ENCODE measurements at places on chromosomes 12 and 14. TPM values are rescaled to one million over a fixed set of nuclear protein-coding genes. Genes with fewer than 3 reads are reported as not detected.

CD163L1 gene
- 11.4 TPM for total RNA-seq

DNA sequence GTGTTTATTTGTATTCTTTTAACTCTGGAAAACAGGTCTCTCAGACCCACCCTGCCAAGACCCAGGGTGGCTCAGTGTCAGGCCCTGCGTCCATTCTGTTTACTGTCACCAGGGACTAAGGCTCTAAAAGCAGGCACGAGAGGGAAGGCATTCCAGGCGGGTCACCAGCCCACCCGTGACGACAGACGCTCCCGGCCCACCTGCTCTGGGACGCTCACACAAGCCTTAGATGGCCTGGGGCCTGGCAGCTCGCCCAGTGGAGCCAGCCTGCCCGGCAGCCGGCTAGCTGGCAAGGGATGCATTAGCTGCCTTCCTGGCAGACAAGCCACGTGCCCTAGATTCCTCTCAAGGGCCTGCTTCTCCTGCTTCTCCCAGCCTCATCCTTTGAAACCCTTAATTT, 9.2 kb upstream of the NUAK1 start:
- DNase-seq = peak; percentile 67

- DNase-seq = no peak
Observed at GRCh38 chr14:70776197-70776596, 33.1 kb downstream of the MAP3K9 start.

GRCh38 chr12:68976395-68976841, 43.4 kb upstream of the CPM start:
- DNase-seq = no peak

PRKAB1 gene
- 23.9 TPM for total RNA-seq

GRCh38 chr14:101547961-101548669, 13.2 kb upstream of the DIO3 start:
- DNase-seq = no peak

FAM161B gene
- total RNA-seq = 0.94 TPM

PAPLN gene
- not detected for total RNA-seq

- no peak for DNase-seq
Observed at GRCh38 chr12:130636370-130636769, 79.7 kb downstream of the RIMBP2 start.

GRCh38 chr12:113794774-113795173, 171.4 kb downstream of the RBM19 start:
- DNase-seq = peak; percentile 44

SCNN1A gene
- total RNA-seq = not detected

DNA sequence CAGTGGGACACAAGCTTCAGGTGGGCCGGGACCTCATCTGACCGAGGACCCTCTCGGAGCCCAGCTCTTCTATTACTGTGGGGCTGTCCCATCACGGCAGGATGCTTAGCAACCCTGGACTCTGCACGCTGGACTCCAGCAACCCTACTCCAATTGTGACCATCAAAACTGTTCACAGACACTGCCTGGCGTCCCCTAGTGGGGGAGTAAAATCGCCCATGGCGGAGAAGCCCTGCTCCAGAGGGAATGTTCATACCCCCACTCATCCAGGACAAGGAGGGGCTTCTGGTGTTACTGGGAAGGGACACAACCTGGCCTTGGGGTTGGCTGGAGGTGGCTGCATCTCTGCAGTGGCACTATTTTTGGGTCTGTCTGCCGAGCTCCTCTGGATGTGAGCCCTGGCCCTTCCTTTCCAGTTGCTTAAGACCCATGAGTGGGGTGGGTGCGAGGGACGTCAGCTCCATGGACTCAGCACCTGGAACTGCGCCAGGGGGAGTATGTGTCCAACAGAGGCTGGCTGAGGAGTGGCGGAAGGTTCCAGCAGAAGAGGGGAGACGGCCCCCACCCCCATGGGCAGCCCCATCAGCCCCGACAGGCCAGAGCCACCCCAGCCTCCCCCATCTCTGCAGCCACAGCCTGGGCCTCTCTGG, 103.8 kb downstream of the RFLNA start:
- DNase-seq = no peak

GRCh38 chr14:31567655-31568054, 6.5 kb downstream of the NUBPL start:
- no peak for DNase-seq

DNA sequence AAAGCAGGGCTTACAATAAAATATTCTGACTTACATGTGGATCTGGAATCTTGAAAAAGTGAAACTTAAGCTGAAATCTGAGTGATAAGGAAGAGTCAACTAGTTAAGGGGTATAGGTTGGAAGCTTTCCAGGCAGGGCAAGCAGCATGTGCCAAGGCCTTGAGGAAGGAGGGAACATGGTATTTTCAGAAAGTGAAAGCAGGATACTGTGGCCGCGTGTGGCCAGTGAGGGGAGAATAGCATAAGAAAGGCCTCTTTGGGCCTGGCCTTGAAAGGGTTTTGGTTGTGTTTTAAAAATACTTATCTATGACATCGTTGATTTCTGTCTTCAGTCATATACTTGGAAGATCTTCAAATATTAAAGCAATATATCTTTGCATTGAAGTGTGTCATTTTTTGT, 213.4 kb downstream of the AKAP6 start:
- no peak for DNase-seq

BICDL1 gene
- total RNA-seq = 0.18 TPM

KLHDC1 gene
- total RNA-seq = 0.32 TPM

DNAAF2 gene
- 20.6 TPM for total RNA-seq
